Body of pancreas (tissue), 4 donors: ENCODE measurements at places on chromosomes 12 and 14. TPM values are rescaled to one million over a fixed set of nuclear protein-coding genes. Genes with fewer than 3 reads are reported as not detected.

The KRT6C gene
- total RNA-seq = not detected

GRCh38 chr12:103399986-103400385 is 95.8 kb downstream of the C12orf42 start:
- DNase-seq = no peak

DNA sequence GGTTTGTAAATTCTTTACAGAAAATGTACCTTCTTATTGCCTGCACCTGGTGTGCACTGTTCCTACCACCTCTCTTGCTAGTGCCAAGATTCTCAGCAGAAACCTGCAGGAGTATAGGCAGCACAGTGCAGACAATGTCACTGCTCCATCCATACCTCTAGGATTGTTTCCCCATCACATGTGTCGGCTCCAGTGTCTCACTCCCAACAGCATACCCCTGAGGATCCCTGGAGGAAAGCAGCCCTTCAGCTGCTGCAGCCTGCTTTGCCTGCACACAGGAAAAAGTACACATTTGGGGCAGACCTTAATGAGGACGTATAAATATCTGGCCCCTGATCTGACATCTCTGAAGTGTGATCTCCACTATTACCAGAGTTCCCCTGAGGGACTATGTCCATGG is 235.5 kb downstream of the MDGA2 start:
- DNase-seq = no peak

GRCh38 chr14:53023325-53023724 is 72.5 kb upstream of the FERMT2 start:
- no peak for DNase-seq

- DNase-seq = no peak
These were observed 1300.5 kb downstream of the TMEM121 start for GRCh38 chr14:106826833-106827369.
